Ovary (tissue), 10 donors: ENCODE measurements at places on chromosomes 1 and 21. TPM values are rescaled to one million over a fixed set of nuclear protein-coding genes. Genes with fewer than 3 reads are reported as not detected.

S100A2 gene
- polyA plus RNA-seq = 0.88 TPM

SLC5A9 gene
- polyA plus RNA-seq = not detected

GRHL3 gene
- polyA plus RNA-seq = not detected

DNA sequence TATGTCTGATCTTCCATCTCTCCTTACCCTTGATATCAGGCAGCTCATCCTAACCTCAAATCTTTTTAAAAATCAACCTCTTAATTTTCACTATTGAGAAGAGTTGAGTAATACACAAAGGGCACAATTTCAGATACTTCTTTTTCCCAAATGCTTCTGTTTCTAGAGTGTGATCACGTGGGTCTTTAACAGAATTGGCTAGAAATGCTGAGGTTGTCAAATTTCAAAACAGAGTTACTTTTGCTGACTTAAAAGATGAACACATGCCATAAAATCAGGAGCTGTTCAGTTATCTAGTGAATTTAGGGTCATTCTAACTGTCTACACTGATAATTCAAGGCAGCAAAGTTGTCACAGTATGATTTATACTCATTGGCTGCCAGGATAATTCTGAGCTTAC, 63.6 kb upstream of the NGF start:
- DNase-seq = no peak

DNA sequence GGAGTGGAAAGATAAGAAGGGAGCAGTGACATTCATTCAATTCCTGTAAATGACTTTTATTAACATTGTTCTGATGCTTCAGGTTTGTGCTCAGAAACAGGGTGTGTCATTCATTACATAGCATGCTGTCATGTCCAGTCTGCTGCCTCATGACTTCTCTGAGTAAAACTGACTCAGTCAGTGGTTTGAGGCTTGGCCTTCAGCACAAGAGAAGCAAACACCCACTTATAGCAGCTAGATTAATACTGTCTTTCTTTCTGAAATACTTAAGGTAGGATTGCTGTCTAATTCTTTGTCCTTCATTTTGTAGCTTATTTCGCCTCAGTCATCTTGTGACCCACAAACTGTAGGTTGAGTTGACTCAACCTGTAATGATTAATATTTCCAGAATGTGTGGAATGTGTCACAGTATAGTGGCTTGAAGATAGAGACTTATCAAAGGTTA, 32.9 kb downstream of the RASAL2 start:
- no peak for DNase-seq

- DNase-seq = peak; percentile 77
These were observed 645 bp upstream of the TLR5 start for GRCh38 chr1:223143537-223144248.

CFAP107 gene
- polyA plus RNA-seq = not detected

DNA sequence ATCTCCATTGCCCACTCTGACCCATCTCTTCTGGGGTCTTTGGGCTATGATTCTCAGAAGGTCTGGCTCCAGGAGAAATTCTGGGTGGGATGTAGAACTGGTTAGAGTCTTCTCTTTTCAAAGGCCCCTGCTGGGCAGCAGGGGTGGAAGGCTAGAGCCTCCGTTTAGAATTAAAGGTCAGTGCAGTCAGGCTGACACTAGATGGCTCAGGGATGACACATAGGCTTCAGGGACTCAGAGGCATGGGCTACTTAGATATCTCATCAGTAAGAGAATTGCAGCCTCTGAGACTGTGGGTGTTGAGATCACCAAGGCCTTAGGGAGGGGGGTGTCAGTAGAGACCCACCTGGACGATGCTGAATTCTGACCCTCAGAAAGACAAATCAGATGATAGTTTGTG, 12.6 kb upstream of the PPM1J start:
- no peak for DNase-seq

DNA sequence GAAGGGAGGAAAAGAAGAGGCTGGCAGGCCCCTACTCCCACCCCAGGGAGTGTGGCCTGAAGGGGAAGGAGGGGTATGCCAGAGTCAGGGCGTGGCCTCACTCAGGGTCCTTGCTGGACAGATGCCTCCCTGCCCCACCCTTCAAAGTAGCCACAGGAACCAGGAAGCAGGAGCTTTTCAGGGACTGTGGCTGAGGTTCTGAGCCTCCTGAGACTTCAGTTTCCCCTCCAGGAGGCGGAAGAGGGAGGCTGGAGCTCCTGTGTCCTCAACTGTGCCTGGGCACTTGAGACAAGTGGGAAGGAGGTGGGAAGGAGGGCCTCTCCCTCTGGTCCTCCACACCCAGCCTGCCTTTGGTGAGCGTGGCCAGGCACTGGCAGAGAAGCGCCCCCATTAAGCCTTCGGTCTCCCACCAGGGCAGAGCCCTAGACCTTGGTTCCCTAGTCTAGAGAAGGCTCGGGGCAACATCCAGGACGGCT, 5.3 kb downstream of the CELSR2 start:
- DNase-seq = no peak

CD247 gene
- 3.3 TPM for polyA plus RNA-seq
